ENCODE measurements at places on chromosomes 12 and 14.

DNA sequence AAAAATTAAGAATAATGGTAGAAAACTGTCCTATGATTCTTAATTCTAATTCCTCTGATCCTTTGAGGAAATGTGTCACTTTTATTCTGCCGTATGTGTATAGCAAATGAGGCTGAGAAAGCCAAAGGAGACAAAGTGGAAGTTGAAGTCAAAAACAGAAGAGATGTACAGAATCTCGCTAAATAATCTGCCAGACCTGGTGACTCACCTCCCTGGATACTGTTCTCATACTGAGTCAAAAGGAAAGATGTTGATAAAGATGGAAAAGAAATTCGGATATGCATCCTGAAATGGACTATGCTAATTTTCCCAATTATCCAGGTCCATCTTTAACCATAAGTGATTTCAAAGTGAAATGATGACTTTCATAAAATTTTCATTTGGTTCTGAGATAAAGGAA, 92.5 kb downstream of the DUSP6 start:
- DNase-seq: no peak

DNA sequence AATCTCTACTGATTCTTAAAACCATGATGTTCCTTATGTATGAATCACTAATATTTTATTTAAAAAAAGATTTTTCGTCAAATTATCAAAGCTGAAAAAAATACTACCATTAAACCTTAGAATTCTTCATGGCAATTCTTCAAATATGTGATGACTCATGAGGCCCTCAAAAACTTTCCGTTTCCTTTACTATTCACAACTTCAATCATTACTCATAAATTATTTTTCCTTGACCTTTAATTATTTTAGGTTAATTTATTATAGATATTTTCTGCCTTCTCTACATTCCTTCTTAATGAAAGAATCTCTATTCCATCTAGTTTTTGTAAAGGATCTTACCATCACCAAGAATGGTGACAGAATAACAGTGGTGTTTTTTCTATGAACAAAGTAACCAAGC, 162.1 kb upstream of the SOX5 start:
- DNase-seq: no peak

- DNase-seq: no peak
These were observed 12.2 kb downstream of the SMOC1 start for GRCh38 chr14:69891422-69891821.

DNA sequence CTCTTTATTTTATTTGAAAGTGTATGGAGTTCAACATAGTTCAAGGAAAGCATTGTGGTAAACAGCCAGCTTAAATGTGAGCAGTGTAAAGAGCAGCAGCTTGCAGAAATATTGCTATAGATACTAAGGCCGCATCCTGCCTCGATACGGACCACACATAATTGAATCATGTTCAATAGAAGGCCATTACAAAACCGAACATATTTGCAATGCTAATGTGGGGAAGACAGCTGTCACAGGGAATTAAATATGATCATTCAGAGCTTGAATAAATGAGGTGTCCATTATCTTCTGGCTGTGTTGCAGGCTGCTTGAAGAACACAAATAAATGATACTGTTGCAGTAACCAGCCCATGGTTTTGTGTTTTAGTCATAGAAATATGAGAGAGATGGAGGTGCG, 173.2 kb downstream of the BRMS1L start:
- DNase-seq: no peak

DNA sequence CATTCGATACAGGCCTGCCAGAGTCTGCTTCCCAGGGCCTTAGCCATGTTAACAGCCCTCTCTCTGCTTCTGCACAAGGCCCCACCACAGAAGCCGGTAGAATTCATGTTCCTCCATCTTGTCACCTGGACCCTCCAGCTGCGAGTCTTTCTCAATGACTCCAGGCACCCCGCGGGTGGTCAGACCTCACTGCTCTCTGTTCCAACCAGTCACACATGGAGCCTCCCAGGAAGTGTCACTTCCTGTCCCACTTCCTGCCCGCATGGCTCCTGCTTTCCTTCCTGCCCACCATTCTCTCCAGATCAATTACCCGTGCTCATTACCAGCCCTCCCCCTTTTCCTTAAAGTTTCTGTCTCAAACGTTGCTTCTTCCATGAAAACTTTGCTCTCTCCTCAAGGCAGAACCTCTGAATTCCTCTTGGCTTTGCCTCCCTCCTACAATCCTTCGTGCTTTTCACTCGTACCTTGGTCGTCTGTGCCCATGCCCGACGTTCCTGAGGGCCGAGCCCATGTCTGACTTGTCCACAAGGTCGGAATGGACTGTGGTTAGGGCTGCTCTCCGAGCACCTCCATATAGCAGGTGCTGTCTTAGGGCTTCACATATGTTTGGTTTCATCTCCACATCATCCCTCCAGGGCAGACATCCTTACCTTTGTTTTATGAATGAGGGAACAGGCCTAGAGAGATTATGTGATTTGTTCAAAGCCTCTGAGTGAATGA, 172.1 kb downstream of the TSPAN9 start:
- no peak for DNase-seq

GRCh38 chr12:79531518-79531917, 159.2 kb downstream of the PAWR start:
- DNase-seq: no peak

DNA sequence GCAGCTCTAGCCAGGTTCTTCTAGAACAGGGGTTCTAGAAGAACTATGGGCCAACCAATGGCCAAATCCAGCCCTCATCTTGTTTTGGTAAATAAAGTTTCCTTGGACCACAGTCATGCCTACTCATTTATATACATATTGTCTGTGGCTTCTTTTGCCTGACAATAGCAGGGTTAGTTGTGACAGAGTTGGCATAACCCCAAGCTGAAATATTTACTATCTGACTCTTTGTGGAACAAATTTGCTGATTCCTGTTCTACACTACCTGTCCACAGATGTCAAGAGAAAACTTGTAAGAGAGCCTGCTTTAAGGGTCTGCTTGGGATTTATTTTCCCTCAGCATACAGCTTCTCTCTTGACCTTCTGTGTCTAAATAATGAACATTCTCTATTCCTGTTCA, 289.0 kb downstream of the KSR2 start:
- DNase-seq: peak; percentile 27

DNA sequence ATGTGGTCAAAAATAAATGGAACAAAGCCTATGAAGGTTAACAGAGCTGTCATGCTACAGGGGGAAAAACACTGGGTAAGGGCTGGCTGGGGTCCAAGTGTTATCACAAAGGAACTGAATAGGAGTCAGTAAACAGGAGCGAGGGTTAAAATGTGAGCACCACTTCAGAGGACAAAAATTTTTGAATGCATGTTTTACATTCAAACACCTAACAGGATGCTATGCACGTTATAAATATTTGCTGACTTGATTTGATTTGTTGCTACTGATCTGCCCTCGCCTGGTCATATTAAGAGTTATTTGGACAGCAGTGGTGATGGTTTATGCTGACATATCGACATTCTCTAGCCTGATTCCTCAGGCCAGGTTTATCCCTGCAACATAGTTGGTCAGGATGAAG, 7.4 kb upstream of the KTN1 start:
- DNase-seq: no peak

GRCh38 chr12:53743266-53744129, 8.3 kb downstream of the CISTR start:
- DNase-seq: no peak

GRCh38 chr14:98599082-98599481, 672.9 kb downstream of the BCL11B start:
- no peak for DNase-seq

GRCh38 chr12:101995684-101996083, 66.1 kb downstream of the WASHC3 start:
- no peak for DNase-seq

GRCh38 chr14:63596998-63597658, 44.5 kb downstream of the WDR89 start:
- no peak for DNase-seq

DNA sequence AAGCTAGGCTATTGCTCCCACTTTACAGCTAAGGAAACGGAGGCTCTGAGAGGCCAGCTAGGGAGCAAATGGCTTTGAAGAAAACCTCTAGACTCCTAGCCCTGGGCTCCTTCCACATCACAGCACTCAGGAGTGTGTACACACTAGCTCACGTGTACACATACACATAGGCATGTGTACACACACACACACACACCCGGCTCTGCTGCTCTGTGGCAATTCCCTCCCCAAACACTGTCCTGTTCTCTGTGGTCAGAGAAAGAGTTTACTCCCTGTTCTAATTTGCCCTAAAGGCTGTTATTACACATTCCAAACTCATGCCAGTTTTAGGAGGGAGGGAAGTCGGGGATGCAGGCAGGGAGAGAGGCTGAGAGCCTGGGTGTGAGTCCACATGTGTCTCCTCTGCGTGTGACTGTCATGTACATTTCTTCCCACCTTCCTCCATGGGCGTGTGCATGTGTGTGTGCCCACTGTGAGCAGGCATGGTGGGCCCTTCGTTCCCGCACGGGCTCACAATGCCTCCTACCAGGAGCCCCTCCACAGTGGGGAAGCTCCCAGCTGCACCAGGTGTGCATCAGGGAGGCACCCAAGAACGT, 14.2 kb downstream of the TRPV4 start:
- no peak for DNase-seq

GRCh38 chr12:111546758-111547383, 52.2 kb downstream of the ATXN2 start:
- no peak for DNase-seq

DNA sequence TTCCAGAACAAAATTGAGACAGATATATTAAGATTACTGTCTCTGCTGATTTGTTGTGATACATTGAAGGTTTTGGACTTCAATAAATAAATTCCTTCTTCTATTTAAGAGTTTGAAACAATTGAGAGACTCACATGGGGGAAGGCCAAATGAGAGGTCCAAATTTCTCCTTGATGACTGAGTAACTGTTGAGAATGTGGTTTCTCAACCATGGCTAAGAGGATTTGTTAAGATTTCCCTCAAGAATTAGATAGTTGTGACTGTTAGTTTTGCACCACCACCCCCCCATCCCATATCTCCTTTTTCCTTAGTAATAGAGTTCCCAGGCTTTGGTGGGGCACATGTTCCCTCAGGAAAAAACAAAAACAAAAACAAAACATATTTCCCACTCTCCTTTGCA, 47.7 kb upstream of the IGF1 start:
- no peak for DNase-seq

GRCh38 chr12:113274848-113275247, 53.6 kb downstream of the TPCN1 start:
- no peak for DNase-seq

DNA sequence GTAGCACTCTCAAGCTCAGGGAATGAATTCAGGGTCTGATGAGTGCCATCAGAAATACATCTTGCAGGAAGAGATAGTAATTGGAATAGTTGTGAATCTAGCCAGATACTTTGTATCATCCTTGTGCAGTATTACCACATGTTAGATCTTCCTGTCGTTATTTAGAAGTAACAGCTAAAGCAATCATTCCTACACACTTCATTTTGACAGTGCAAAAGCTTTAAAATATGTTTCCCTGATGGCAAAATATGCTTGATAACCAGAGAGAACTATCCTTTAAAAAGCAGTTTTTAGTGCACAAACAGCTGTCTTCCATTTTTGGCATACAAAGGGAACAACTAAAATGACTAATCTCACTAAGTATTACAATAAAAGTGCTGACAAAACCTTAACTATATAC, 149.5 kb upstream of the SLC38A2 start:
- DNase-seq: peak; percentile 63
